GM13976 (cell line): ENCODE measurements at places on chromosomes 7 and 10.

GRCh38 chr7:82559193-82559805, 115.7 kb upstream of the CACNA2D1 start:
- no peak for DNase-seq

DNA sequence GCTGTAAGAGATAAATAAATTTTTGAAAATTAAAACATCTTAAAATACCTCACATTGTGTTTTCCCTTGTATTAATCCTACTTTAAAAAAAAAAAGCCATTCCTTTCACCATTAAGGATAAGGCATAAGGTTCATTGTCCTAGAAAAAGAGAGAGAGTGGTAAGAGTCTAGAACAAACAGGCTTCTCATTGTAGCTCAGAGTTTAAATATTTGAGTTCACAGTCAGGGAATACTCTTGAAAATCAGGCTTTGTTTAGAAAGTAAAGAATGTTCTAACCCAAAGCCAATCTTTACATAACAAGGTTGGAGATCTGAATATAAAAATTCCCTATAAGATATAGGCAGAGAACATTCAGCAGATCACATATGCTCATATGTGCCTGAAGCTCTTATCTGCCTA, 40.2 kb upstream of the TES start:
- DNase-seq: no peak

- DNase-seq: no peak
Measured at GRCh38 chr7:51591223-51591622, 274.6 kb upstream of the COBL start.

DNA sequence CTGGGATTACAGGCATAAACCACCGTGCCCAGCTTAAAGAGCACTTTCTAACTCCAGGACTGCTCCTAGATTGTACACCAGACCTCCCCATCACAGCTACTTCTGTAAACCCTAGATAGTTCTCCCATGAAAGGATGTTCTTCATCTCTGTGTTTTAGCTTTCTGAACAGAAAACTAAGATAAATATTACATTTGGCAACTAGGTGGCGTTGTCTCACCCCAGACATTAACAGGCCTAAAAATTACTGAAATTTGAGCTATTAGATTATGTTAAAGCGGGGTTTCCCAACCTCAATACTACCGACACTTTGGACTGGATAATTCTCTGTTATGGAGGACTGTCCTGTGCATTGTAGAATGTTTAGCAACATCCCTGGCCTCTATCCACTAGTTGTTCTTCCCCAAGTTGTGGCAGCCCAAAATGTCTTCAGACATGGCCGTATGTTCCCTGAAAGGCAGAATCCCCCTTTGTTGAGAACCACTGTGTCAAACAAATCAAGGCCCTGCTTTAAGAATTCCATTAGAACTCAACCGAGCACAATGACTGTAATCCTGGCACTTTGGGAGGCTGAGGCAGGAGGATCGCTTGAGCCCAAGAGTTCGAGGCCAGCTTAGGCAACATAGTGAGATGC, 19.1 kb downstream of the ATOH7 start:
- DNase-seq: peak; percentile 47

DNA sequence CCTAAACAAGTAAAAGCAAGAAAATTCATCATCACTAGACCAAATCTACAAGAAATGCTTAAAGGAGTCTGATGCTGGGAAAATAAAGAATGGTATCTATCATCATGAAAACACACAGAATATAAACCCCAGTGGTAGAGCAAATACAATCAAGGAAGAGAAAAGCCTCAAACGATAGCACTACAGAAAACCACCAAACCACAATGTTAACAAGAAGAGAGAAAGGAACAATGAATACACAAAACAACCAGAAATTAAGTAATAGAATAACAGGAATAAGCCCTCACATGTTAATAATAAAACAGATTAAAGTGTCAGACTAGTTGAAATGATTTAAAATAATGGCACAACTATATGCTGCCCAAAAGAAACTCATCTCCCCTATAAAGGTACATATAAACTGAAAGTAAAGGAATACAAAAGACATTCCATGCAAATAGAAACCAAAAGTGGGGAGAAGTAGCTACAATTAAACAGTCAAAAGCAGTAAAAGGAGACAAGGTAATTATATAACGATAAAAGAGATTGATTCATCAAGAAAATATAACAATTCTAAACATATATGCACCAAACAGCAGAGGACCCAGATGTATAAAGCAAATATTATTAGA, 77.3 kb downstream of the JMJD1C start:
- peak; percentile 12 for DNase-seq

- no peak for DNase-seq
Measured at GRCh38 chr7:7100432-7100849, 81.9 kb upstream of the C1GALT1 start.

- no peak for DNase-seq
Measured at GRCh38 chr10:63129888-63130287, 3.2 kb upstream of the NRBF2 start.

DNA sequence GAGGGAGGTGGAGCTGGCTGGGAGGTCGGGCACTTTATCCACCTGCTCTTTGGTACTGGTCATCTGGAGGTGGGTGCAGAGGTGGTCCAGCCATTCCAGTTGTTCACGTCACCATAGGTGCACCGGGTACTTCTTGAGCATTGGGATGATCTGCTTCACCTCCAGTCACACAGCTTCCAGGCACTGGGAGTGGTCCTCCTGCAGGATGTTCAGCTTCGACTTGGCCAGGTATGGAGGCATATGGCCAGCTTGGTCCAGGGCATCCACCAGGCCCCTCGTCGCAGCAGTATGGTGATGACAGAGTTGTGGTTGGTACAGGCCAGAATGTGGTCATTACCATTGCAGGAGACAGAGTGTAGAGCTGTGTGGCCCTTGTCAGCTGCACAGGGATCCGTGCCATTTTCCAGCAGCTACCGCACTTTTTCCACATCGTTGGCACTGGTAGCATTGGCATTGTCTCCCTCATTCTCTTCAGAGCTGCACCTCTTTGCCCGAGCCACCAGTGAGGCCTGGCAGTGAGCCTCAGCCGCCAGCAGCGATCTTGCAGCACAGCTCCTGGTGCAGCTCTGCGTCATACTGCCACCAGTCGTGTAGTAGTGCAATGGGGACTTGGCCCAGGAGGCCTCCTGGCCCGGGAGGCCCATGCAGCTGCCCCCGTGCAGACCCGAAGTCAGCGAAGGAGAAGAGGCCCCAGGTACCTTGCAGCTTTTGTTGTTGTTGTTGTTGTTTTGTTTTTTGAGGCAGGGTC, 150.9 kb downstream of the ZNF22 start:
- no peak for DNase-seq

GRCh38 chr7:55970561-55970960, 6.2 kb downstream of the NIPSNAP2 start:
- no peak for DNase-seq

DNA sequence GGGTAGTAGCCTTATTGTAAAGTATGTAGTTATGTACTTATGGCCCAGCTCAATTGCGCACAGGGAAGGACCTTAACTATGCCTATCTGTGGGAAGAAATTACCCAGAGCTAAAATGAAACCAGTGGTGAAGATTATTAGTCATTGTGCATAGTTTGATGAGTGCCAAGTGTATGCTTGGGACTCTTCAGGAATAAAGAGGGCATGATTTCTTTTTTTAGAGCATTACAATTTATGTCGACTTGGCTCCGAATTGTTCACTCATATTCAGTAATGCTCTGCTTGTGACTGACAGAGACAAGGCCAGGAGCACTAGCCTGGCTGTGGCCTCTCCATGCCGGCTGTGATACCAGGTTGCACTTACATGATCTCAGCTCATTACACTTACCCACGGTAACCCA, 269.5 kb downstream of the TRIL start:
- DNase-seq: no peak

- peak; percentile 58 for DNase-seq
Measured at GRCh38 chr7:6250364-6250833, 22.0 kb downstream of the CYTH3 start.

- DNase-seq: no peak
Measured at GRCh38 chr10:118582511-118582910, 12.9 kb downstream of the PRLHR start.

GRCh38 chr10:95814011-95814727, 58.2 kb downstream of the ENTPD1 start:
- no peak for DNase-seq

GRCh38 chr10:112136486-112137153, 46.9 kb downstream of the GPAM start:
- DNase-seq: no peak
